ENCODE measurements at places on chromosomes 5 and 9. TPM values are rescaled to one million over a fixed set of nuclear protein-coding genes. Genes with fewer than 3 reads are reported as not detected.

- DNase-seq = no peak
Observed at GRCh38 chr9:21205204-21205603, 1.7 kb downstream of the IFNA10 start.

- no peak for DNase-seq
Observed at GRCh38 chr5:96338624-96339415, 94.2 kb downstream of the PCSK1 start.

Gene CCNJL
- not detected for polyA plus RNA-seq

- DNase-seq = no peak
Observed at GRCh38 chr9:114619191-114619761, 8.2 kb downstream of the TMEM268 start.

- no peak for DNase-seq
Observed at GRCh38 chr9:88533951-88534455, 975 bp upstream of the NXNL2 start.

DNA sequence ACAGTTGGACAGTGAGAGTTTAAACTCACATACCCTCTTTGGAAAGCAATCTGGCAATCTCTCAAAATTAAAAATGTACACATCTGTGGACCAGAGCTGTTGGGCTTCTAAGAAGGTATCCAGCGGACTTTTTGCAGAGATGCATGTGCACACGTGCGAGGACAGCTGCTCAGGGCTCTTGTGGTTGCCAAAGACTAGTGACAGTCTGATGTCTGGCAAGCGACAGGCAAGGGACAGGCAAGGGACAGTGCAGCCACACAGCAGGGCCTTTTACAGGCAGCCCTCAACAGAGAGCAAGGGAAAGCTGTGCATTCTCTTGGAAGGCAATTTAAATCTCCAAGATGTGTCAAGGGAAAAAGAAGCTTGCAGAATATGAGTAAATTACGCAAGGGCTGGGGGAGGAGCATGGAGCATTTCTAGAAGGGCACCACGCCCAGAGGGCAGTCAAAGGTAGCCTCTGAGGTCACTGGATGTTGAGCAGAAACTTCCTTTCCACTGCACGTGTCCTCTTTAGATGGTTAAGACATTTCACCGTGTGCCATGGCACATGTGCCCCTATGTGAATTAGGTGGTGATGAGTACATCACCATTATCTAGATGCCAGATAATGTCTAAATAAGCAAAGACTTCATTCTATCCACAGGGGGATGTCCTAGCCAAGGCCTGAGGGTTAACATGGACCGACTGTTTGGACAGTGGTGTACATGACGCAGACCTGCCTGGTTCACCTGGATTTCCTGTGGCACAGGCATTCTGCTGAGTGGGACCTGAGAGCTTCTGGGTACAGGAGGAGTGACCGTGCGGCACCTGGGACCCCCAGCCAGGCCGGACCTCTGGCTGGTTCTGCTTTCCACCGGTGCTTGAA is 9.1 kb downstream of the GFPT2 start:
- no peak for DNase-seq

DNA sequence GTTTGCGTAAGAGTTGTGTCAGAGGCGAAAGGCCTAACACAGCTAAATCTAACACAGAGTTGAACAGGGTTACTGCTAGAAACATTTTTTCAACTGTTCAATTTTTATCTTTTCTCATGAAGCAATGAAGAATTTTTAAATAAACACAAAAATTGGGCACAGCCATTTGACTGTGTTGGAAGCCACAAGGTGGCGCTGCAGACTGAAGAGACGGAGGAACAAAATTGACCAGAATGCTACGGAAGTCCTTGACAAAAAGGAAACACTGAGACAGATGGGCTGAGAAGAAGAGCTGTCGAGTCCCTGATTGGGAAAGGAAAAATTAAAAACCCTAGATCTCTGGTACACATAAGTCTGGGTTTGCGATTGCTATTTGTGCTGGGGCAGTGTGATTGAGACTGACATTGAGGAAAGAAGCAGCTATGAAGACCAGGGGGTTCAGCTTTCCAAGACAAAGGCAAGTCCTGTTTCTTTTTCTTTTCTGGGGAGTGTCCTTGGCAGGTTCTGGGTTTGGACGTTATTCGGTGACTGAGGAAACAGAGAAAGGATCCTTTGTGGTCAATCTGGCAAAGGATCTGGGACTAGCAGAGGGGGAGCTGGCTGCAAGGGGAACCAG is at the start of gene PCDHB9:
TSS of gene PCDHB9 (plus strand) at position 265 of the 616 bp plus-strand sequence. CDS start at position 423, 158 bp downstream.
- DNase-seq = no peak

GRCh38 chr5:106737111-106737510 is 933.6 kb downstream of the EFNA5 start:
- no peak for DNase-seq

Gene NDFIP1
- 58.3 TPM for polyA plus RNA-seq

GRCh38 chr9:123400926-123401503 is 45.0 kb downstream of the CRB2 start:
- DNase-seq = no peak

DNA sequence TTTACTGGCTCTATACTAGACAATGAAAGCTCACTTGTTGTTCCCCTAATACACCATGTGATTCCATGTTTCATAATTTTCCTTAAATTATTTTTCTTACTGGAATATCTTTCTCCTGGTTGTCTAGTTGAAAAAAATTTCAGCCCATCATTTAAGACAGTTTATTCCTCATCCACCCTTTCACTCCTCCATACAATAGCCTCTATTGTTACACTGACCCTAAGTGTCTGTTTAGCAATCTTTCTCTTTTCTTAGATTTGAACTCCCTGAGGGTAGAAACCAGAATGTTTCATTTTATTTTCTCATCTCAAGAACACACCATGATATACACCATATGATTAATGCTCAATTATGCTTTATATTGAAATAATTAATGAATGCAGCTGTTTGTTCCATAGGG is 413.4 kb upstream of the ITGA1 start:
- no peak for DNase-seq

Gene PHAX
- 110 TPM for polyA plus RNA-seq

GRCh38 chr5:145887217-145887616 is 14.4 kb upstream of the GRXCR2 start:
- DNase-seq = no peak

DNA sequence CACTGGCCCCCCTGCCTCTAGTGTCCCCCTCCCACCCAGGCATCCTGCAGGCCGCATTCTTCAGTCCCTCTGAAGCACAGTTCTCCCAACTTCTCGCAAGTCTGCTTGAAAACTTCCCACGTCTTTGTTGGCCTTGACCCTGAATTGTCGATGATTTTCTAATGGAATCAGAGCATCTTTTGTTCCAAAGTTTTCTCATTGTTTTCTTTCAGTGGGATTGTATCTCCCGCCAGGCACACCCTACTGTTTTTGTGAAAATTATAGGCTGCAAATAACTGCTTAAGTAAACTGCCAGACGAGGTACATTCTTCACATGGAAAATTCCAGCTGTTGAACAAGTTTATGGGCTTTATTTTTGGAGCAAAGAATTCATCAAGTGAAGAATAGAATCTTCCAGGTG is 122.6 kb upstream of the SLC25A48 start:
- no peak for DNase-seq

- no peak for DNase-seq
Observed at GRCh38 chr9:21856301-21857094, 54.1 kb downstream of the MTAP start.

DNA sequence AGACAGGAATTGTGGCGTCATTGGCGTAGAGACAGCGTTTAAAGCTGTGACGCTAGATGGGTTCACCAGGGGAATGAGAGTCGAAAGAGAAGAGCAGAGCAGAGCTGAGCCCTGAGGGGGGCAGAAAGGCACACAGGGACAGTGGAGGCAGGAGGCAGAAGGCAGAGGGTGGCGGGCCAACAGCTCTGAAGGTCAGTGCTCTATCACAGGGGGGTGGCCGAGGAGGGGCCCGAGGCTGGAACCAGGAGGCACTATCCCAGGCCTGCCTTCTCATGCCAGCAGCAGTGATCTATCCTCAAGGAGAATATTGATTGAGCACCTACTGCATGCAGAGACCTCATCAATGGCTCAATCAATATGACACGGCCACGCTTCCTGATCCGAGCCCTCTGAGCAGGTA is 132.4 kb downstream of the KCNIP1 start:
- no peak for DNase-seq

DNA sequence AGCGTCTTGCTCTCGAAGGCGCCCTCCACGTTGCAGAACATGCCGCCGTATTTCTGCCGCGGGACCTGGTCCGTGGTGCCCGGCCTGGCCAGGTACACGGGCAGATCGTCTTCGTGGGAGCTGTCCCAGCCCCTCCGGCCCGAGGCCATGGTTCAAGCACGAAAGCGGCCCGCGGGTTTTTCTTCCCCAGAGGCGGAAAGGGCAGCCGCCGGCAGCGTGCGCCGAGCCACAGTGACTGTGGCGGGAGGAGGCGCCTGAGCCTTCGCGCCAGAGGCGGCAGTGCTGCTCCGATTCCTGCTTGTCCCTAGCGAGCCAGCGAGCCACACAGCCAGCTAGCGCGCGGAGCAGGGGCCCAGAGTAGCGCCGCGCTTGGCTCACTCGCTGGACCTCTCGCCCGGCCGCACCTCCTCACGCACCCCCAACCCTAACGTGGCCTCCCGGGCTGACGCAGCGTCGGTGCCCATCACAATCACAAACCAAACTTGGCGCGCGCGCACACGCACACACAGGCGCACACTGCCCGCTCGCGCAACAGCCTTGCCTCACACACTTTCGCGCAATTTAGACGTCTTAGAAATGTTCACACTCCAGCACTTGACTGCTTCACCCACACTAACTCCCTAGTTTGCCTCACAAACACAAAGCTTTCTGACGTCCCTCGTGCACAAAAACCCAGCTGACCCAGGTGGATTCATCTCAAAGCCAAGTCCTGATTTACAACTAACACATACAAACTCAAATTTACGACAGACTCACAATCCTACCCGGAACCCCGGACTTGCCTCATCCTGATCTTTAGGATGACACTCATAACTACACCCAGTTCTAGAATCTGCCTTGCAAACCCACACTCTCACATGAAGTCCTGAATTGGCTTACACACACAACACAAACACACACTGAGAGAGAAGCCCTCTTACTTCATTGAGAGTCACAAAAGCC is at the start of gene DPYSL3:
TSS of gene DPYSL3 (minus strand) at position 359 of the 942 bp plus-strand sequence. CDS start at position 149, 210 bp downstream.
- no peak for DNase-seq

DNA sequence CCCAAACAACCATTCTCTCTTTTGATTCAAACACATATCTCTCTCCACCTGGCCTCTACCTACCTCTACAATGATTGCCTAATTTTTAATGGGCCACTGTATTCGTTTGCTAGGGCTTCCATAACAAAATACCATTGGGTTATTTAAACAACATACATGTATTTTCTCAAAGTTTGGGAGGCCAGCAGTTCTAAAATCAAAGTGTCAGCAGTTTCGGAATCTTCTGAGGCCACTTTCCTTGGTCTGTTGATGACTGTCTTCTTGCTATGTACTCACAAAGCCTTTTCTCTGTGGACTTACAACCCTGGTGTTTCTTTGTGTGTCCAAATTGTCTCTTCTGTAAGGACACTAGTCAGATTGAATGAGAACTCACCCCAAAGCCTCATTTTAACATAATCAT is 214.7 kb downstream of the BRINP1 start:
- no peak for DNase-seq

Gene PCAT7
- polyA plus RNA-seq = not detected

DNA sequence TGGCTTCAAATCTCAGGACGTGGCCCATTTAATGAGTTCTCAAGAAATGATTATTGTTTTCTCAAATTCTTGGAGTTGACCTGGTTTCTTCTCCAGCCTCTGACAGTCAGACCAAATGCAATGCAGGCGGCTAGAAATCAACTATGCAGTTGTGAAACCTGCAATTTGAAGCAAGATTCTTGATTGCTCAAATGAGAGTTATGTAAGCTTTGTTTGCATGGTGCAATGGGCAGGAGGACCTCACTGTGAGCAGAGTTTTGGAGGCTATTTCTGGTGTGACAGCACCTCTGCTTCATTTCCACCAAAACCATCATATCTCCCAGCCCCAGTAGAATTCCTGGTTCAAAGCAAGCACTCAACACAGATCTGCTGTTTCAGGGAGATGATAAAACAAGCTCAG is 500.0 kb upstream of the KLF4 start:
- no peak for DNase-seq

DNA sequence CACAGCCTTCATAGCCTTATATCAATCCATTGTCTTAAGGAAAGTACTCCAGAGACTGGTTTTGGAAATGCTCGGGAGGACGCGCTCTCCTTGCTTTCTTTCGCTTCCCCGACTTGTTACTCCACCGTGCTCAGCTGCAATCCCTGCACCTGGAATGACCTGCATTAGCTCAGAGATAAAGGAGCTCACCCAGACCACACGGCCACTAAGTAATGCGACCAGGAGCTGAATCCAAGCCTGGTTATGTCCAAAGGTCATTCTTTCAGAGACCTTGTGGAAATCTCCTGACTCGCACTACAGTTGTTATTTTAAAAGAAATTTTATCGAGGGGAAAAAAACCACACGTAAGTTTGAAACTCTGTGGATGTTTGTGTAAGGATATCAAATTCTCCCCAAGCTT is 135.3 kb upstream of the DPYSL3 start:
- DNase-seq = no peak

Data from CD8-positive, alpha-beta memory T cell (primary cell).